Fibroblast of villous mesenchyme (primary cell): ENCODE measurements at places on chromosomes 16 and 17. TPM values are rescaled to one million over a fixed set of nuclear protein-coding genes. Genes with fewer than 3 reads are reported as not detected.

The MYH8 gene
- not detected in 2 replicates for total RNA-seq

The TCAP gene
- under 0.01 TPM in 1 of 2 replicates, not detected in the other for total RNA-seq

The DNAAF8 gene
- 1.3 and 1.7 TPM in 2 replicates for total RNA-seq

The CEP295NL gene
- 3.9 and 5.6 TPM in 2 replicates for total RNA-seq

The ARHGDIG gene
- 0.32 TPM in 1 of 2 replicates, not detected in the other for total RNA-seq

The KRTAP9-2 gene
- not detected in 2 replicates for total RNA-seq

The SLC46A1 gene
- 8.4 and 9.5 TPM in 2 replicates for total RNA-seq

The TP53TG3C gene
- 0.43 TPM in 1 of 2 replicates, not detected in the other for total RNA-seq

The SLFN12 gene
- total RNA-seq: 30.6 and 47.9 TPM in 2 replicates

The ENKD1 gene
- total RNA-seq: 10.0 and 11.2 TPM in 2 replicates
